ENCODE measurements at places on chromosomes 3 and 15.

DNA sequence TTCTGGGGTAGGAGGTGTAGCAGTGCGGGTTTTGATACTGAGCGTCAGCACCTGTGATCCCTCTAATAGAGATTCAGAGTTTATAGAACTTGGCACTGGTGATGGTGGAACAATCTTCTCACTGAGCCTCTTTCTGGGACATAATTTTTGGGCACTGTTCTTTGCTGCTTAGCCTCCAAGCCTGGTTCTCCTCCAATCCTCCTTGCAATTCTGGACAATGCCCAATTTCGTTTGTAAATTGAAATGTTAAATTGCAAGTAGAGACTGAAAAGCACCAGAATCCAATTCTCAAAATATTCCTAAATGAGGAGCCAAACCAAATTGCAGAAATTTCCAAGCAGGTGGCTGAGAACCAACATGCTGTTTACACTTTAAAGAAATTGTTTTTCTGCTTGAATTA lies 149.8 kb upstream of the ABI3BP start:
- DNase-seq = no peak

GRCh38 chr3:48306860-48307530 lies 26.5 kb downstream of the SPINK8 start:
- DNase-seq = no peak

GRCh38 chr3:184874709-184875644 lies 63.0 kb downstream of the VPS8 start:
- DNase-seq = peak; percentile 43

GRCh38 chr3:25820816-25821486 lies 31.1 kb downstream of the OXSM start:
- no peak for DNase-seq

DNA sequence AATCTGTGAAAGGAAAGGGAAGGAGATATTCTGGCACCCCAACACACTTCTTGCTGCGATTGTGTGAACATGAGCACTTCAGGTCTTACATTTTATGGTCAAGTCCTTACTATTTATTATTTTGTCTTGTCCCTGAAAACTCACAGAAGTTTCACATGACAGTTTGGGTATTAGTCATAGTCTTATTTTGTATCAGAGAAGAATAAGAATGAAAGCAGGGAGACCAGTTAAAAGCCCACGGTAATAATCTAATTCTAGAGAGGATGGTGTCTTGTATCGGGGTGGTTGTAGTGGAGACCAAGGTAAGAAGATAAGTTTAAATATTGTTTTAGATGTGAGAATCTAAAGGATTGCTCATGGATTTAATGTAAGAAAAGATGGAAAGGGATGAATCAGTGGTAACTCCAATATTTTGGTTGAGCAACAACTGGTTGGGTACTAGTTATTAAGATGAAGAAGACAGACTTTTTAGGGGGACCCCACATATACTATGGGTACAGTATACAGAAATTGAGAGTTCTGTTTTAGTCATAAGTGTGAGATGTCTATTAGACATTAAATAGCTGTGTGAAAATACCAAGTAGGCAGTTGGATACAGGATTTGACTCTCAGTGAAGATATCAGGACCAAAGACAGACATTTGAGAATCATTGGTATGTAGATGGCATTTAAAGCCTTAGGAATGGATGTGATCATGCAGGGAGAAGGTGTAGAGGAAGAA lies 227.6 kb downstream of the MFSD1 start:
- DNase-seq = no peak

GRCh38 chr3:100910986-100911385 lies 82.2 kb downstream of the ABI3BP start:
- no peak for DNase-seq

DNA sequence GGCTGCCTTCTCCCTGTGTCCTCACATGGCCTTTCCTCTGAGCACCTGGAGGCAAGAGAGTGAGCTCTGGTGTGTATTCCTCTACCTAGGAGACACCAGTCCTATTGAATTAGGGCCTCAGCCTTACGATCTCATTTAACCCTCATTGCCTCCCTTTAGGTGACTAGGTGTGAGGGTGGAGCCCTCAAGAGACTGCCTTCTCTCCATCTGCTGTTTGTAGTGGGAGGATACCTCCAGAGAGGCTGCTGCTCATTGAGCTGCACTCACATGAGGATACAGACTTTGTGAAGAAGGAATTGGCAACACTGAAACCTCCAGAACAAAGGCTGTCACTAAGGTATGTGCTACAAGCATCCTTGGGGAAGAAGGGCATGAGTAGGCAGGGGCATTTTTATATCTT lies at the start of gene CCR8:
CCR8 (plus strand) TSS at position 217 of the 400 bp plus-strand sequence. CDS start 2,623 bp downstream, outside the sequence.
- DNase-seq = no peak

- no peak for DNase-seq
Observed at GRCh38 chr3:119536757-119537156, 22.7 kb downstream of the CD80 start.

- DNase-seq = no peak
Observed at GRCh38 chr3:48830715-48831114, 17.0 kb downstream of the PRKAR2A start.

DNA sequence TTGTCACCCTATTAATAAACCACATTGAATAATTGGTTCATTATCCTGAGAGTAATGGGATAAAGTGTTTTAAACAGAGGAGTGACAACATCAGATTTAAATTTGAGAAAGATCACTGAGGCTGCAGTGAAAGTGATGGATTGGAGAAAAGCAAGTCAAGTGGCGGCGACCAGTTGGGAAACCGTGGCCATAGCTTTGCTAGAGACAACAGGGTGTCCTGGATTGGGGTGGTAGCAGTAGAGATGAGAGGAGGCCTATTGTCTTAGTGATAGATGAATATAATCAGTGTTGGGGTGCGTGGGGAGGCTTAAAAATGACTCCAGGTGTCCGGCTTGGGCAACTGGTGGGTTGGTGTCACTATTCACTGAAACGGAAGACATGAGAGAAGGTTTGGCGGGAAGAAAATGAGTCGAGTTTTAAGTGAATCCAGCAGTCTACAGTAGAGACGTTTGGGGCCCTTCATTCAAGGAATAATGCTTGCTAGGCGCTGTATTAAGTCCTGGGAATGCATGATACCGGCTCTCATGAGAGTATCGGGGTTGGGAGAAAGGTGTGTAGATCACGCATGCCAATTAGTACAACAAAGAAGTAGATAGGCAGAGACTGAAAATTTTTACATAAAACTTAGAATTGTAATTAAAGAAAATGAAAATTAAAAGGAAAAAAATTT lies 819 bp downstream of the NEK4 start:
- DNase-seq = no peak

GRCh38 chr3:29705906-29706844 lies 425.3 kb downstream of the RBMS3 start:
- no peak for DNase-seq

DNA sequence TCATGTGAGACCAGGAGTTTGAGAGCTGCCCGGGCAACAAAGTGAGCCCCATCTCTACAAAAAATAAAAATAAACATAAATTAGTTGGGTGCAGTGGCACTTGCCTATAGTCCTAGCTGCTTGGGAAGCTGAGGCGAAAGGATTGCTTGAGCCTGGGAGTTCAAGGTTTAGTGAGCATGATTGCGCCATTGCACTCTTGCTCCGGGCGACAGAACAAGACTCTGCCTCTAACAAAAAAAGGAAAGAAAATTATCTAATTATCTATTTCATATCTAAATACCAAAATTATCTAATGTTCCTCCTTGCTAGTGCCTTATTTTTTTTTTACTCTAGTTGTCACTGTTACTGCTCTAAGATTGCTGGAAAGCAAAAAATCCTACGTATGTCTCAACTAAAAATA lies 16.7 kb upstream of the PAK6 start:
- DNase-seq = no peak

GRCh38 chr15:90871716-90872485 lies 3.5 kb downstream of the FURIN start:
- DNase-seq = no peak

DNA sequence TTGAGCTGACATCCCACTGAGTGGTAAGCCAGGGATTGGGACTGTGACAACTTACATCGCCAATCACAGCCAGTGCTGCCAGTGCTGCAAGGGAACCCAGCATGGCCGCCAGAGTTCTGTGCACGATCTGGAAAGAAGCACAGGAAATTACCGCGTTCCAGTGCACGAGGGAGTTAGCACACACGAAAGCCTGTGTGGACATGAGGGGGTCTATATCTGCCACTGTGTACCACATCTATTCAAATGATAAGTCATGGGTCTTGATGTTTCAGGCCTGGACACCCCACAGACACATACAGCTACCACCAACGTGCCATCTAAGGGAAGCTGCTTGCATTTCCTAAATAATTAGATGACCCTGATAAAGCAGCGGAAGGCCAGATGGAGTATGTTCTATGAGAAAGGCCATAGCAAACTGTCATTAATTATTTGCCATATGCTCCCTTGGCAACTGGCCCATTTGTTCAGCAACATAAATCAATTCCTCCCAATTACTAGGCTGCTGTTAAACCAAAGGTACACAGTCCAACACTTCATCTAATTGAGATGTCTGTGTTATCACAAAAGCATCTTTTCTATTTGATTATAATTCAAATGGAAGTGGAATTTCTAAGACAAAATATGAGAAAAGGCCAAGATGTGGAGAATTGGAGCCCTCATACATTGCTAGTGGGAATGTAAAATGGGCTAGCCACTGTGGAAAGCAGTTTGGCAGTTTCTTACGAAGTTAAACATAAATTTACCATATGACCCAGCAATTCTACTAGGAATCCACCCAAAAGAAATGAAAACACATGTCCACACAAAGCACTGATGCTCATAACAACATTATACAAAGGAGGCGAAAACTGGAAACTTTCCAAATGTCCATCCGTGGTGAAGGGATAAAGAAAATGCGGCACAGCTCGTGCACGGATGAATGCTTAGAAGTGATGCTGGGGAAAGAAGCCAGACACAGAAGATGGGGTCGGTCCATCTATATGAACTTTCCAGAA lies 108.3 kb downstream of the OCA2 start:
- DNase-seq = no peak

GRCh38 chr15:71512682-71513006 lies 297.7 kb upstream of the NR2E3 start:
- no peak for DNase-seq

DNA sequence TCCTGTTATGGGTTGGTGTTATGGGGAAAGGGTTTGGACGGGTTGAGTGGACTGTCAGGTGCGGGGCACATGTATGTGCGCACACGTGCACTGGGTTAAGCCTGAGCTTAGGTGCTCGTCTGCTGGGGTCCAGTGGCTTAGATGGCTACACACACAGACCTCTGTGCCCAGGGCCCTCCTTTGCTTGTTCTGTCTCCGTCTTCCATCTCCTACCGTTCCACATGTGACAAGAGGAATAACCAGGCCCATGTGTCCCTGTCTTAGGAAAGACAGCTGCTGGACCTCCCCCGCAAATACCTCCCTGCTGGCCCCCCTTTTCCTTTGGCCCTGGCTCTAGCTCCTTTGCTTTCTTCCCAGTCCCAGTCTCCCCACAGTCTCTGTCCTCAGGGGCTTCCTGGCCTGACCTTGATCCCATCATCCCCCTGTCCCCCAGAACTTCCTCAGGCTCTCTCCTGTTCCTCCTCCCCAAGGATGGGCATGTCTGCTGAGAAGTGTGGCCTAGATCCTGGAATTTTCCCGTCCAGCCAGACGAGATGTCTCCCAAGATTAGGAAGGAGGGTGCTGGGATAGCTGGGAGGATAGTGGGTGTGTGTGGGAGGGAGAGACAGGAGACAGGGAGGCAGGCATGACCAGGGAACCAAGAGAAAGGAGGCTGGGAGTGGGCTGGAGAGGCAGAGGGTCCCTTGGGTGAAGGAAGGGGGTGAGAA lies 797 bp upstream of the THPO start:
- DNase-seq = no peak

- no peak for DNase-seq
Observed at GRCh38 chr3:125062904-125063618, 7.3 kb upstream of the HEG1 start.

DNA sequence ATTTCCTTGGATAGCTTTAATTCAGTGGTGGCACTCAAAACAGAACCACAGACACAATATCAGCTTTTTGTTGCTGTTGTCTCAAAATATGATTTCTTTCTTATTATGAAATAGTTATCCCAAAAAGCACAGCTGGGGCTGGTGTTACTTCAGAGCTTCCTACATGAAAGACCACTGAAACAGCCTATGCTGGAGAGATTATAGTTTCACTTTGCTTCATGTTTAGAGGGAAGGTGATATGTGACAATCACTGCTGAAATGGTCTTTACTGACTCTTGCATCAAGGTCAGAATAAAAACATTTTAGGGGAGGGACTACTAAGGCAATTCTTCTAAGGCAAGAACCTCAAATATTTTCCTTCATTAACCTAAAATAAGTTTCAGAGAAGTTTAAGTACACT lies 190.7 kb downstream of the TNIK start:
- no peak for DNase-seq

DNA sequence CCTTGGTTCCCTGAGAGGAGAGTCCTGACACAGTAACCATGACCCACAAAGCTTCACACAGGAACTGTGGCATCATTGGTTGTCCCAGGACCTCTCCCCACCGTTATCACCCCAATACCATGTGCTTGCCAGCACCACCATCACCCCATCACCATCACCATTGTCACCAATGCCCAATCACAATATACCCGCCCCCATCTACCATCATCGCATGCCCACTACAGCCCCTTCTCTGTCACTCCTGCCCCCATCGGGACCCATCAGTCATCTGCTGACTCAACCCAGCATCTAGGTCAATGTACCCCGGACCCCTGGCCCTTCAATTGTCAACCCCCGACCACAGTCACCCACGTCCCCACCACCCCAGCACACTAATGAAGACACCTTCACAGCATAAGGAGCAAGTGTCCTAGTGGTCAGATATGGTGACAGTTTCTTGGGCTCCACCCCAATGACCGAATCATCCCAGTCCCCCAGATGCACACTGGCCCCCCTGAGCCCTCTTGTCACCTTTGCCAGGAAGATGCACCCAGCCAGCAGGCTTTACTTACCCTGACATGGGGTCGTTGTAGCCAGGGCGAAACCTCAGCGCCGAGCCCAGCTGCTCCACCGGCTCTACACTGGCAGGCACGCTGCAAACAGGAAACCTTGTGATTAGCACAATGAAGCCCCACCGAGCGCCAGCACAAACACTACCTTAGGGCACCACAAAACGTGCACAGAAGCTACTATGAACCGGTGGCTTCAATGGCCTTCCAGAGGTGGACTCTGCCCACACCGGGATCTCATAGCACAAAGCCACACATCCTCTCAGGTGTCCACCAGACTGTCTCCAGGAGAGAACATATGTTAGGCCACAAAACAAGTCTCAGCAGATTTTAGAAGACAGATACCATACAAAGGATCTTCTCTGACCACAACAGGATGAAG lies 25.1 kb downstream of the SHISA5 start:
- DNase-seq = no peak

Data from head of caudate nucleus (tissue), 42 donors.